ENCODE measurements at places on chromosomes 5 and 9.
A peak's percentile ranks its signal among the peaks of the same experiment; 100 is the strongest.

DNA sequence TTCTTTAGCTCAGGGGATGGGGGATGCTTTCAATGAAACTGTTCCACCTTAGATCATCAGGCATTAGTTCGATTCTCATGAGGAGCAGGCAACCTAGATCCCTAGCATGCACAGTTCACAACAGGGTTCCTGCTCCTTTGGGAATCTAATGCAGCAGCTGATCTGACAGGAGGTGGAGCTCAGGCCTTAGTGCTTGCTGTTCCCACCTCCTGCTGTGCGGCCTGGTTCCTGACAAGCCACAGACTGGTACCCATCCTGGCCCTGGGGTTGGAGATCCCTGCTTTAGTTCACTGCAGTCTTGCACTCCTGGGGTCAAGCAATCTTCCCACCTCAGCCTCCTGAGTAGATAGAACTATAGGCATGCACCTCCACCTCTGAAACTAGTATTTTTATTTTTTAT, 1369.8 kb upstream of the NUDT12 start:
- DNase-seq: no peak

DNA sequence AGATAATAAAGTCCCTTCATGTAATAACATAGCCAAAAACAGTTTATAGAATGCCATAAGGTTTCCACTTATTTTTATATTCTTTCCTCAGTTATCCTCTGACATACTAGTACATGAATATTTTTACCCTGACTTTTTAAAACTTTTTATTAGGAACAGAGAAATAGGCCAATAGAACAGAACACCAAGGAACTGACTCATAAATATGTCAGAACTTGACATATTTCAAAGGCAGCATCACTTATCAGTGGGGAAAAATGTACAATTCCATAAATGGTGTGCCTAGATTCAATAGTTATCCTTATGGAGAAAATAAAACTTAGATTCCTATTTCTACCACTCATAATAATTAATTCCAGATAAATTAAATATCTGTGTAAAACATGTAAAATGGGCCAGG, 9.4 kb downstream of the STARD4 start:
- no peak for DNase-seq

DNA sequence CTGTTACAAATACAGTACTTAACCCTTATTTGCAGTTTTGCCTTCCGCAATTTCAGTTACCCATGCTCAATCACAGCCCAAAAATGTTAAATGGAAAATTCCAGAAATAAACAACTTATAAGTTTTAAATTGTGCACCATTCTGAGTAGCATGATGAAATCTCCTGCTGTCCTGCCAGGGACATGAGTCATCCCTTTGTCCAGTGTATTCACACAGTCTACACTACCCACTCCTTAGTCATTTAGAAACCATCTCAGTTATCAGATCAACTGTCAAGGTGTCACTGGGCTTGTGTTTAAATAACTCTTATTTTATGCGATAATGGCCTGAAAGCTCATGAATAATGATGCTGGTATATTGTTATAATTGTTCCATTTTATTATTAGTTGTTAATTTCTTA, 95.8 kb downstream of the PLCXD3 start:
- DNase-seq: no peak

DNA sequence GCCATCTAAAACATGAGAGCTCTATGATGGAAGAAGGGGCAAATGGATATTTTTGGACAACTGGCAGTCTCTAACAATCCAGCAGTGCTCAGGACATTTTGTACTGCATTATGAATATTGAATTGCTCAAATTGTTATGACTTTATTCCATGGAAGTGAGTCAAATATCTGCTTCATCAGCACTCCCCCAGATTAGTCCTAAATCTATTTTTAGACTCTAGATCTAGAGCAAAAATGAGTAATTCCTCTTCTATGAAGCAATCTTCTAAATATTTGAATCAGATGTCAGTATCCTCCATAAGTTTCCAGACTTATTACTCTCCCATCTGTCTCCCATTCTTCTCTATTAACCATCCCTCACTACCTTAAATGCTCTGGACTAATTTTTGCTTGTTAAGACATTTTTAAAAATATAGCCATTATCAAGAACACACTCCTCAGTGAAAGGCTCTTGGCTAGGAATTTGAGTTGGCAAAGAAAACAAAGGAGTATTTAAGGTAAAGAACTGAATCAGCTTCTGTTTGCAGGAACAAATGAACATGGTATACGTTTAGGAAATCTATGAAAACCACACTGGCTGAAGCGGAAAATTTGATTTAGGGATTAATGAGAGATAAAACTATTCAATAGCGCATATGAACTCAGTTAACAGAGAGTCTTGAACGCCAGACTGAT, 300.9 kb downstream of the MCTP1 start:
- DNase-seq: no peak

DNA sequence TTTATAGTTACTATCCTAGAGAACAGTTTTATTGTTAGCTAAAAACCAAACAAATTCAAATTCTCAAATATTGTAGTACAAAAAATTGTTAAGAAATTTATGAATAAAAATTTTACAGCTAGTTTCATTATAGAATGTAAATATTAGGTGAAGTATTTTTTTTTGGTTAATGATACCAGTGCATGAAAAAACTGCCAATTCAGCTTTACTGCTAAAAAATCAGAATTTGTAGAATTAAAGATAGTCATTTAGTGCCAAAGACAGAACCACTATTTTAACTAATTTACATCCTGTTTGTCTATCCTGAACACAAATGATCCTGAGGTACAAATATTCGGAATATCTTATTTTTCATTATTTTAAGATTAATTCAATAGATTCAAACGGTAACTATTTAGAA, 202.6 kb downstream of the FER start:
- DNase-seq: no peak

DNA sequence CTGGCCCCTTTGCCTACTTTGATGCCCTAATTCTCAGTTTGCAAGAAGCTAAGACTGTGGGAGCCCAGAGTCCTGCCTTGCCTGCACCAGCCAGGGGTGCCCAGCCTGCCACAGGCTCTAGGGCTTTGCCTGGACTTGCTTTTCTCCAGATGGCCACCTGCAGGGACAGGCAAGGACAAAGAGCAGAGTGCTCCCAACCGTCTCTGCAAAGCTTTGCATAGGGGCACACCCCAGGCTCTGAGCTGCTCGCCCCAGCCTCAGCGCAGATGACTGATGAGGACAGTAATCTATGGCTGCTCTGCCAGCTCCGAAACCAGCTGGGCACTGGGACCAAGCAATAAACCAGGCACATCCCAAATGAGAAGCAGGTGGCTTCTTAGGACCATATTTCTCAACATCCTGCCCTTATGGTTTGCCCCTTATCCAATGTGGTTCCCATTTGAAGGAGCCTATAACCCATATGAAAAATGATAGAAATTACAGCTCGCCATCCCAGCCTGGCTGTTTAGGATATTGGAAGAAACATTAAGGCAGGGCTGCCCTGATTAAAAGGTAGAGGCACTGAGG, 25.4 kb upstream of the TCF7 start:
- DNase-seq: no peak

- DNase-seq: no peak
These were observed 75.6 kb downstream of the PRRT1B start for GRCh38 chr9:131620764-131621520.

GRCh38 chr5:149687486-149688168, 42.5 kb upstream of the PPARGC1B start:
- DNase-seq: no peak

GRCh38 chr5:96884995-96885394, 8.7 kb downstream of the ERAP2 start:
- DNase-seq: no peak

GRCh38 chr9:88593537-88594185, 58.7 kb downstream of the NXNL2 start:
- no peak for DNase-seq

- DNase-seq: no peak
These were observed 420.6 kb upstream of the SLC30A5 start for GRCh38 chr5:68673106-68673822.

- no peak for DNase-seq
These were observed 44.0 kb downstream of the C9orf85 start for GRCh38 chr9:71955300-71955915.

DNA sequence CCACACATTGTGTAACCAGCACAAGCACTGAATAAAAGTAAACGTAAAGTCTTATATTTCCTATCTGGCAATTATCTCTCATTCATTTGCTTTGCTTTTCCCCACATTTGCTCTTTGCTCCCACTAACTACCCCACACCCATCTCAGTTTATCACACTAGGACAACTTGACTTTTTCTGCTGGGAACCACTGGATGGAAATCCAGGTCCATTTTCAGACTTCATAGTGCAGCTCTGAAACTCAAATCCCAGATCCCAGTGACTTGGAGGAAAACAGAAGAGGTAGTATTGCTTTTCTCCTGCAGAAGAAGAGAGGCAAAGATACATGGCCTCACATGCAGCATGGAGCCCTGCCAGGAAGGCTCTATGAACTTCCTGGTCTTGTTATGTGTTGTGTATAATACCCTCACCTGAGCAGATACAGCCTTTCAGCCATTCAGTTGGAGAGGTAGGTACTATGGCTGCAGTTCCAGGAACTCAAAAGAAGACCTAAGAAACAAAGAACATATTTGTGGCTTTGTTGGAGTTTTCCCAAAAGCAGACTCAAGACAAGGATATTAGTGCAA, 90.0 kb upstream of the NIPBL start:
- DNase-seq: no peak

DNA sequence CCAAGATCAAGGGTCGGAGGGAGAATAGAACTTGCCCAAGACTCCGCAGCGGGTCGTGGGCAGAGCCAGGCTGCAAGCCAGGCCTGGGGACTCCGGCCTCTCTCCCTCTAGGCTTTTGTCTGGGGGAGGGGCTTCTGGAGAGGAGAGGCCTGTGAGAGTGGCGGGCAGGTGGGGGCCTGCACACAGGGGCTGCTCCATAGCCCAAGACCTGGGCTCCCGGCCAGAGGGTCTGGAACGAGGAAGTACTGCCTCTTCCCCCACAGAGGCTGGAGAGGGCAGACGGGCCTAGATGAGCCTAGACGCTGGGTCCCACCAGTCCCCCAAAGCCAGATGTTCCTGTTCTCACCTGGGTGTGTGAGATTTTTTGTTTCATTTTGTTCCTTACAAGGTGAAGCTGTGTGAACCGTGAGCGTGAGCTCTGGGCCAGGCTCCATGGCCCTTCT, 5.2 kb upstream of the ST6GALNAC6 start:
- DNase-seq: no peak

DNA sequence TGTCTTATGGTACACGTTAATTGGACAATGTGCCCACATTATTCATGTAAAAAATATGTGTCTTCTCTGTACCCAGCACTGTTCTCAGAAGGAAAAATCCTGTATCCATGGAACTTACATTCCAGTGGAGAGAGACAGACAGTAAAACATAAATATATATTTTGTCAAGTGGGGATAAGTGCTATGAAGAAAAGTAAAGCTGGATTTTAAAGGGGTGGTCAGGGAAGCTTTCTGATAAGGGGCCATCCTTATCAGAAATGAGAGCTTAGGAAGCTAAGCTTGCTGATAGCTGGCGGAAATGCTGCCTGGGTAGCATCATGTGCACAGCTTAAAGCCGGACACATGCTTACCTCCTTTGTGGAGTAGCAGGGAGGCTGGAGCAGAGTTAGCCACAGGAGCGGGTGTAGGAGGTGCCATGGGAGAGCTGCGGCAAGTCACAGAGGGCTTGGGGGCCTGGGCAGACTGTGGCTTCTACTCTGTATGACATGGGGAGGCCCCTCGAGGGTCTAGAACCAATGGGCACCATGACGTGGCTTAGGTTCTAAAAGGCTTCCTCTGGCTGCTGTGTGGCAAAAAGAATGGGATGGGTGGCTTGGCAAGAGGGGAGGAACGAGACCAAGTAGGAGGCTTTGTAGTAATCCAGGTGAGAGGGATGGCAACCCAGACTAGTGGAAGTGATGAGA, 141.7 kb downstream of the FGF1 start:
- no peak for DNase-seq

- DNase-seq: no peak
These were observed 4.5 kb downstream of the PDE6A start for GRCh38 chr5:149940077-149940574.

DNA sequence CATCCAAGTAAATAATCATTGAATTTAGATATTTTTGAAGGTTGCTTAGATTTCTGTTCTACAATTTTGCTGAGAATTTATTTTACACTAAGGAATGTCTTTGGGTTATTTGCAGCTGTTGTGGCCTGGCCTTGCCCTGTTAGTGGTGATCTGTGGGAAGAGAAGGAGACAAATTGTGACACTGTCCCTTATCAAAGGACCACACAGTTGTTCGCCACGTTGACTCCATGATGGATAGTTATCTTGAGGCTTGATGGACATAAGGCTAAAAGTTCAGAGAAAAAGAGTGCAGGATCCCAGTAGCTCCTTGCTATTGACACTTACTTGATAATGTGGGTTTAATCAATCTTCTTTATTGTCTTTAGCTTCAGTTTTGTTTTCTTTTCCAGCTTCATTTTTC, 186.6 kb upstream of the MEF2C start:
- DNase-seq: no peak

- no peak for DNase-seq
These were observed 763 bp downstream of the TJP2 start for GRCh38 chr9:69174616-69175463.

DNA sequence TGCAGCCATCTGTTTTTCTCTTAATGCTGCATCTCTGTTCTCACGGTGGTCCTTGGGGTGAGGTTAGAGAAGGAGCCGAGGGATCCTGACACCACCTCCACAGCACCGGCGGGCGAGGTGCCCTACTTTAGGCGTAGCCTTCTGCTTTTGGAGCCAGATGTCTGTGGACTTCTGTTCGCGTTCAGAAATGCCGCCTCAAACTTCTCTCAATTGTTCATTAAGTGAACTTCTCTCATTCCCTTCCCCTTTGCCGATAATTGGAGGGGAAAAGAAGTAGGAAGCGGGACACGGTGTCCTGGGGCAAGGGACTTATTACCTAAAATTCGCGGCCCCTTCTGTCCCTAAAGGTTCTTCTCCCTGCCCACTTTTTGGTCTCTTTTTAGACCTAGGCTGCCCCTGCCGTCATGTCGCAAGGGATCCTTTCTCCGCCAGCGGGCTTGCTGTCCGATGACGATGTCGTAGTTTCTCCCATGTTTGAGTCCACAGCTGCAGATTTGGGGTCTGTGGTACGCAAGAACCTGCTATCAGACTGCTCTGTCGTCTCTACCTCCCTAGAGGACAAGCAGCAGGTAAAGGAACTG, 455 bp downstream of the KIF20A start:
- DNase-seq: peak; percentile 13

GRCh38 chr5:119655061-119655460, 25.7 kb downstream of the FAM170A start:
- no peak for DNase-seq

DNA sequence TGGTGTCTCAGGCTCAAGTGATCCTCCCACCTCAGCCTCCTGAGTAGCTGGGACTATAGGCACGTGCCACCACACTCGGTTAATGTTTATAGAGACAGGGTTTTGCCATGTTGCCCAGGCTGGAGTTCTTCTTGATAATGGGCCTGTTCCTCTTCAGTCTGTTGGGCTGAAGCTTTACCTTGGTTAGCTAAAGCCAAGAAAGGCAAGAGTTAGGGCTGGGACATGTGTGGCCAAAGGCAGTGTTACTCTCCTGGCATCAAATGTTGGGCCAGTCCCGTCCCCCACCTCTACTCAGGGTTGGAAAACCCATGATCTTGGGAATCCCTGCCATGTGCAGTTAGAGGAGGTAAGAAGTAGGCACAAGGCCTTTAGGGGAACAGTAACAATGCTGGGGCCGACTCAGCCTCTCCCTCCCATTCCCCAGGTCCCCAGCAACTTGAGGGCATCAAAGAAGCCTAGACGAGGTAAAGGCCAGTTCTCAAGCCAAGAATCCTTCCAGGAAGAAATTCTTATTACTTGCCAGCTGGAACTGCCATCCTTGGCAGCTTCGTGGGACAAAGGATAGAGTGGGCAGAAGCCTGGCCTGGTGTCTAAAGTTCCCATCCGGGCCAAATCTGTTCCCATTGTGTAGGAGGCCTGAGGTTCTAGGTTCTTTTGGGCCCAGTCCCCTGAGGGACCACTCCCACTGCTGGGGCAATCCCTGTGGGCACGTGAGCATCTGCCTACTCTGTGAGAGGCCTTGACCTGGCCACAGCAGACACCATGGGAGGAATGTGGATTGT, 4.5 kb downstream of the EGR1 start:
- DNase-seq: no peak
